ENCODE measurements at places on chromosomes 1 and 21.

GRCh38 chr1:56235909-56236510, 343.4 kb downstream of the PLPP3 start:
- DNase-seq: no peak

GRCh38 chr1:47471163-47471562, 33.3 kb downstream of the FOXD2 start:
- no peak for DNase-seq

DNA sequence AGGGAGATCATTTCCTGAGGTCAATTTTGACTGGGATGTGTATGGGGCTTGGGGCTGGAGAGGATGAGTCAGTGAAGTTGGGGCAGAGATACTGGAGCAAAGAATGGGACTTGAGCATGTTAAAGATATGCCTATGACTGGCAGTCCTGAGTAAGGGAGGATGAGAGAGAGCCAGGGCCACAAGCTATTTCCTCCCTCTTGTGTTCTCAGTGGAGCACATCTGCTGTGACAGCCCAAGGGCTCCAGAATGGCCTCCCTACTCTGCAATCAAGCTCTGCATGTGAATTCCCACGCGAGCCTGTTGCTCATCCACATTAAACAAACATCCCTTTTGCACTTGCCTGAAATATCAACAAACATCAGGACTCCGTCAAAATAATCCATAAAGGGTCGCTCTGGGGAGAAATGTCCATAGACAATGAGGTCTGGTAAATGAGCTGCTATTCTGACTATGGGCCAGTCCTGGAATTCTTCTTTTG, 9.2 kb downstream of the ADCY10 start:
- no peak for DNase-seq

GRCh38 chr1:10724948-10725847, 71.2 kb downstream of the CASZ1 start:
- peak; percentile 48 for DNase-seq

GRCh38 chr1:182446033-182446669, 3.8 kb upstream of the RGSL1 start:
- DNase-seq: peak; percentile 25

- DNase-seq: no peak
These were observed 40.8 kb downstream of the GLUL start for GRCh38 chr1:182350839-182351238.

- peak; percentile 13 for DNase-seq
These were observed 2.1 kb upstream of the S100A9 start for GRCh38 chr1:153355445-153356071.

GRCh38 chr1:36081926-36082485, 1.9 kb upstream of the TEKT2 start:
- no peak for DNase-seq

DNA sequence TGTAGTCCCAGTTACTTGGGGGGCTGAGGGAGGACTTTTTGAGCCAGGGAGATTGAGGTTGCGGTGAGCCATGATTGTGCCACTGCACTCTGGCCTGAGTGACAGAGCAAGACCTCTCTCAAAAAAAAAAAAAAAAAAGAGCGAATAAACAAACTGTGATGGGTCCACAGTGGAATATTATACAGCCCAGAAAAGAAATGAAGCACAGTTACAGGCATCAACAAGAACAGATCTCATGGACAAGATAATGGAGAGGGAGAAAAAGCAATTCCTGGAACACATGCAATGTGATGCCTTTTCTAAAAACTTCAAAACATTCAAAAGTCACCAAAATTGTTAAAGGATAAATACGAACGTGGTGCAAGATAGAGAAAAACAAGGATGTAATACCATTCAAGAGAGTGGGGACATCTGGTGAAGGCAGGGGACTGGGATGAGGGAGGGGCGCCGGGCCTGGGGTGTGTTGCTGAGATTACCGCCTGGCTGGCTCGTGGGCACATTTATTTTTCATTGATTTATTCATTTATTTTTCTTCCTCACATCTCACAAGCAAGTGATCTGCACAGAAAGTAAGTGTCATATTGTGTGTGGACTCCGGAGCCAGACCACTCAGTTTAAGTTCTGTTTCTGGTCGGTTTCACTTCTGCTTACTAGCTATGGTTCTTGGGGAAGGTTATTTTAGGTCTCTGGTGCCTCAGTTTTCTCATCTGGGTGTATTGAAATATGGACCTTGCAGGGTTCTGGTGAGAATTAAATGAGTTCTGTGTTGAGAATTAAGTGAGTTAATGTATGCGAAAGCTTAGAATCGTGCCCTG, 30.1 kb downstream of the ABCG1 start:
- no peak for DNase-seq

GRCh38 chr1:11657654-11658053, 3.0 kb downstream of the FBXO44 start:
- DNase-seq: no peak

- no peak for DNase-seq
These were observed 1.4 kb upstream of the SPRR2E start for GRCh38 chr1:153095764-153096163.

- DNase-seq: no peak
These were observed 3.7 kb upstream of the ALX3 start for GRCh38 chr1:110074166-110074565.

- DNase-seq: peak; percentile 9
These were observed 41.0 kb downstream of the BRINP3 start for GRCh38 chr1:190436615-190437014.

GRCh38 chr1:59997479-59998115, 71.0 kb upstream of the CYP2J2 start:
- no peak for DNase-seq

GRCh38 chr21:45384656-45385548, 20.1 kb upstream of the COL18A1 start:
- DNase-seq: no peak

- no peak for DNase-seq
These were observed 109.2 kb downstream of the CSMD2 start for GRCh38 chr1:34055818-34056217.
